A172 (cell line): ENCODE measurements at places on chromosomes 11 and 22.
A peak's percentile ranks its signal among the peaks of the same experiment; 100 is the strongest.

GRCh38 chr22:25085930-25086901 is 113.4 kb upstream of the CRYBB3 start:
- DNase-seq: no peak

- DNase-seq: no peak
Observed at GRCh38 chr11:78467931-78468330, 50.3 kb upstream of the GAB2 start.

GRCh38 chr22:19106886-19107729 is 15.1 kb downstream of the DGCR2 start:
- DNase-seq: no peak

- peak; percentile 71 for DNase-seq
Observed at GRCh38 chr11:76371170-76371569, 9.8 kb downstream of the THAP12 start.

GRCh38 chr11:119320776-119321524 is 4.0 kb upstream of the MCAM start:
- DNase-seq: no peak

DNA sequence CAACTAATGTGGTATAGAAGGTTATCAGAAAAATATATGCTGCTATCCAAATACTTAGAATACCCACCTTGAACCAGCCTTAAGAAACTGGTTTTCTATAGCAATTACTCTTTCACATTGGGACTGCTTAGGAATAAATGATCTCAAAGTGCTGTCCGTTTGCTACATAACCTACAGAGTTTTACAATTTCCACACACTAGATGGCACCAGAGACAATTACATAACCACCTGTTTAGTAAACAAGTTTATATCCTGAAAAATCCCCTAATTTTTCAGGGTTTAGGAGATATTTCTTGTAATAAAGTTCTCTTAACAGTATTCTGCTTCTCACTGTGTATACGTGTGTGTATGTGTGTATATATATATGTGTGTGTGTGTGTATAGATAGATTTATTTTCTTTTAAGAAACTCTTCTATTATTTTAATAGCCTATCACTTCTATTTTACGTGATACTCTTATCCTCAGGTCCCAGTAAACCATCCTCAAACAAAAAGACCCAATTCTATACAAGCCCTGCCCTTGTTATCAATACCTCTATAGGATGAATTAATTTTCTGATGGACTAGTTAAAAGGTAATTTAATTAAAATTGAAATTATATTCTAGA is 6.7 kb upstream of the OR5I1 start:
- peak; percentile 23 for DNase-seq

DNA sequence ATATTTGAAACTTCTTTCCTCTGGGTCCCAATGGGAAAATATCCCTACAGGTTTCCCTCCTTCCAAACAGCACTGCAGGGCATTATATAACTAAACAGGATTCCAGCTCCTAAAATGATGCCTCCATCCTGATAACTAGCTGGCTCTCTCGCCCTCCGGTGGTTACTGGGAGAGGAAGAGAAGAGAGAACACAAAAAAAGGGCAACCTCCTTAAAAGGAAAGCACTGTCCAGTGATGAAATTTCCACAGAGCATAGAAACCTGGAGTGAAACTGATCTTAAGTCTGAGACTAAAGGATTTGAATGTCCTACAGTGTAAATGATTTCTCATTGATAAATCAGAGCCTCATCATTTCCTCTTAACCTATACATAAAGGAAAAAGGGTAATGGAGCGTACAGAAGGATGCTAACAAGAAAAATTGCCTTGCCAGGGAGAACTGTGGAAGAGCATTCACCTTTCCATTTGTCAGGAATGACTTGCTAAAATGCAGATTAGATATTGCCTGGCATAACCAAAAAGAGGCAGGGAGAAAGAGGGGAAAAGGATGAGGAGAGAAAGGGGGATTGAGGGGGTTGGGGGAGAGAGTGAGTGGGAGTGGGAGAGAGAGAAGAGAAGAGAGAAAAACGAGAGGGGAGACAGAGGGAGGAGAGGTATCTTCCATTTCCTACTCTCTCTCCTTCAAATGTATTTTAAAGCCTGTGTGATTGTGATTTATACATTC is 121.3 kb downstream of the APOL5 start:
- peak; percentile 41 for DNase-seq

DNA sequence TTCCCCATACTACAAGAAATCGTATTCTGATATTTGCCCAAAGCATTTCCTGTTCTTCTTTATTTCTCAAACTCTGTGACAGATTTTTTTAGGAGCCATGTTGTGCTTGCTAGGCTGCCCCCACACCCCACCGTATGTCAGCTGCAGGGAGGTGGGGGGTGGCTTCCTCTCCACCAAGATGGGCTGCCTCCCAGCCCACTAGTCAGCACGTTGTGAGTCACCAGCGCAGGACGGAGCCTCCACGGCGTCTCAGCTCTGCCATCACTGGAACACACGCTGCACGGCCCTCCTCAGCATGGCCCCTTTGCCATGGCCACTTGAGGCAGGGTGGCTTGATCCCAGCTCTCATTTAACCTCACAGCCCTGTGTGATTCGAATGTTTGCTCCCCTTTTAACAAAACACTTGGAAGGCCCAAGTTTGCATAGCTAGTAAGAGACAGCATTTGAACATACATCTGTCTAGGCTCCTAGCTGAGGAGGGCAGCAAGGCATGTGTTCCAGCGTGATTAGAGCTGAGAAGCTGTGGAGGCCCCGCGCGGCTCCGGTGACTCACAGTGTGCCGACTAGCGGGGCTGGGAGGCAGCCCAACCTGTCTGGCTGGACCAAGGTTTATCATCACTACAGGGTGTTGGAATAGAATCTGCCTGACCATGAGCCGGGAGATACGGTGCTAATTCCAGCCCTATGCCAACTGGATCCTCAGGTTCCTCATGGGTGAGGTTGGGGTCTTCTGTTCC is 180.7 kb upstream of the NCAM1 start:
- DNase-seq: peak; percentile 54

DNA sequence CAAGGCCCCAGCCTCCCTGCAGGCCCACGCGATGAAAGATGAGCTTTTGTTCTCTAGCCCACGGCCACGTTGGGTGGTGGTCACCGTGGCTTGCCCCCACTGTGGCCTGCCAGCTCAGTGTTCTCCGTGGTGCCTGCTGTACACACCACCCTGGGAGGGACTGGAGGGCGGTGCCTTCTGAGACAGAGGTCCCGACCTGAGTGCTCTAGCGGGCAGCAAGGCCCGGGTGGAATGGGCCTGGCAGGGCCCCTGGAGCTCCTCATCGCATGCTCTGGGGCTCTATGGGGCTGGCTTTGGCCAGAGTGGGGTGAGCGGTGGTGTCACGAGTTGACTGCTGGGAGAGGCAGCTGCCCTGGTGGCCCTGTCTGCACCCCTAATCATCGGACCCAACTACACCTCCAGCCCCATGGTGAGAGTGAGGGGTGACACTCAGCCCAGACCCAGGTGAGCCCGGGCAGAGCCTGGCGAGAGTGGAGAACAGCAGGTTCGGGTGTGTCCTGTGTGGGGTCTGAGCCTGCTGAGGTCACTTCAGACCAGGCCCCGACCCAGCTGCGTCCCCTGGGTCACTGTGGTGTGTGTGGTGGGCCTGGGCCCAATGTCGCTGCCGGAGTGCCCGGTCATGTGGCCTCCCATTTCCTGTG is 541.9 kb downstream of the TBC1D22A start:
- DNase-seq: no peak

DNA sequence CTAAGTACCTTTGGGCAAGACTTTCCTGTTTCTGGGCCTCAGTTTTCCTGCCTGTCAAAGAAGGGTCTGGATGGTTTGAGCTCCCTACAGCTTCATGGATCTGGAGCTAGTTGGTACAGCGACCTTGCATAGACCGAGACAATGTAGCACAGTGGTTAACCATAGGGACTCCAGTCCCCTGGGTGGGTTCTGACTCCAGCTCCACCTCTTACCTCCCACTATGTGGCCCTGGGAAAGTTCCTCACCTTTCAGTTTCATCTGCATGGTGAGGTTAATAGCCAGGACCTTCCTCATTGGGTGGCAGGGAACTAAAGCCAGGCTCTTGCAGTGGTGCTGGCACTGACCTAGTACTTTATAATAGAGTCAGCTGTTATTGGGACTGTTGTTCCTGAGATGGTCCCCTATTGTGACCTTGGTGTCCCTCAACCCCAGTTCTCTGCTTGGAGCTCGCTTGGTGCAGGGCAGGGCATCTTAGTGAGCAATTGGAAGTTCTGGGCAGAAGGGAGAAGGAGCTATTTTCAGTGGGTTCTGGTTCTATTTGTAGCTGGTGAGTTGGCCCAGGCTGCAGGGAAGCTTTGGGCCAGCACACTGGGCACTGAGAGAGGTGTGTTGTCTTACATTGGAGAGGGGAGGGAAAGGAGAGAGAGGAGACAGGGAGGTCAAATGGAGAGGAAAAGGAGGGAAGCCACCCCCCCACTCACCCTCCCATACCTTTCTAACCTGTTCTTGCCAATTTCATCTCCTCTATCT is 10.7 kb upstream of the MTMR3 start:
- no peak for DNase-seq

- DNase-seq: no peak
Observed at GRCh38 chr11:23995891-23996290, 501.0 kb upstream of the LUZP2 start.

DNA sequence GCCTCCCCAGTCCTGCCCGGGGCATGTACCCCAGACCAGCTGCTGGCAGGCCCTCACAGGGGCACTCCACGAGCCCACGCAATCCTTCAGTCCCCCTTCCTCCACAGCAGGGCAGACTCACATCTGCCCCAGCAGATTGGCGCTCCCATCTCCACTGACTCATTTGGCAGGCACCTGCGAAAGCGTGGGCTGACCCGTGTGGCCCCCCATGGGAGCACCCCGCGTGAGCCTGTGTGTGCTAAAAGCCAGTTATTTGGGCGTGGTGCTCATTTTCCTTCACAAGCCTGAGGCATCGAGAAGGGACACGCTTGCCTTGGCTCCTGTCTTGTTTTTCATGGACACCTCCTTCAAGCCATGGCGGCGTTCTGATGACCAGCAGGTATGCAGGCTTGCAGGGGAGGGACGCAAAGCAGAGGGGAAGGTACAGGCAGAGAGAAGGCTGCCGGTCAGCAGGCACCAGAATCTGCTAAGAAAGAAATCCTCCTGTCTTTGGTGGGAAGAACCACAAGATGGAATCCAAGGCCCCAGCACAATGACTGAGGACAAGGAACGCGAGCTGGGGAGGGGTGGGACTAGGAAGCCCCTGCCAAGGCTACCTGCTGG is 8.6 kb downstream of the NECTIN1 start:
- DNase-seq: no peak

DNA sequence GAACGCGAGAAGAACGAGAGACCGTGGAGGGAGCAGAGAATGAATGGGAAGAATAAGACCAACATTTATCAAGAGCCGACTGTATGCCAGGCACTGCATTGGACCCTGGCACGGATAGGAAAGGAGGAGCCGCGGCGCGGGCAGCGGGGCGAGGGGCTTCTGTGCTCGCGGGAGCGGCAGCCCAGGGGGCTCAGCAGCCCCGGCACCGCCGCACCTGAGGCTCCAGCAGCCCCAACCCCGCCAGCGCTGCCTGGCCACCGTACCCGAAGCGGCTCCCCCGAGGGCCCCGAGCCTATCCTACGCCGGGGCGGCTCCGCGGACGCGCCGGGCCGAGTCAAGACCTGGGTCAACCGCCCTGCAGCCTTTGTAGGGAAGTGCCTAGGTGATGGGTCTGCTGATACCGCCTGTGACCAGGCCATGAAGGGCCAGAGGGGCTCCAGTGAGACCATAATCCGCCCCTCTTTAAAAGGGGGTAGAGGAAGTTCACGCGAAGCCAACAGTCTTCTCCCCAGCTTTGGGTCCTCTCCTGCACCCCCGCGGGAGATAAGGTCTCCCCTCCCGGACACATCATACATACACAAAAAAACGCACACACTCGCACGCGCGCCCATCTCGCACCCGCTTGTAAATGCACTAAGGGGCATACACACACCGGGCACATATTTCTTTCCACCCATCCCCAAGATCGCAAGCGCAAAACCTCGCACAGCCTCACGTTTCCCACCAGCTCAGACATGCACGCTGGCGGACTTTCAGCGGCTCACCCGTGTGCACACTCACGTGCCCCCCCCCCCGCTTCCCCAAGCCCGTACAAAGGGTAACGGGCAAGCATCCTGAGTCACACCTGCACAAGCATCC is 935 bp upstream of the RTN4RL2 start:
- no peak for DNase-seq

- no peak for DNase-seq
Observed at GRCh38 chr11:18791207-18791968, at the start of gene PTPN5. TSS of gene PTPN5 (minus strand) at chr11:18791798. CDS start at chr11:18771958, 19,840 bp downstream.

- peak; percentile 34 for DNase-seq
Observed at GRCh38 chr11:64086258-64087123, 50.8 kb downstream of the FLRT1 start.

DNA sequence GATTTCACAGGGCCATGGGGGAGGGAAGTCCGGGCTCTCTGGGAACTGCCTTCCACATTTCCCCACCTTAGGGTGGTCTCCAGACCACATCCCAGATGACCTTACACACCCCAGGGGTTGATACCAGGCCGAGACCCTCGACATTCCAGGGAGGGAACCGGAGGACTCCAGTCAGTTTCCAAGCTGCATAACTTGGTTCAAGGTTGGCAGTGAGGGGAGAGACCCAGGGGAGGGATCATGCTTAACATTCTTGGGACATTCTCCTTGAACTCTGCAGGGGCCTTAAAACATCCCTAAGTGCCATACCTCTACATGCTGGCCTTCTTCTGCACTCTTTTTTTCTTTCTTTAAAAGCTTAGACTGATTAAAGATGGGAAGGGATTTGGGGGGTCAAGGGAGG is 251.0 kb downstream of the ST3GAL4 start:
- DNase-seq: no peak

- no peak for DNase-seq
Observed at GRCh38 chr22:49906071-49906798, 12.0 kb downstream of the ALG12 start.

GRCh38 chr22:47355776-47356510 is 593.5 kb downstream of the TBC1D22A start:
- no peak for DNase-seq

GRCh38 chr11:104565583-104565961 is 332.7 kb downstream of the CASP12 start:
- no peak for DNase-seq

- DNase-seq: no peak
Observed at GRCh38 chr11:289712-290620, 1.0 kb downstream of the PGGHG start.

GRCh38 chr22:44049486-44050231 is 25.6 kb downstream of the PARVB start:
- DNase-seq: no peak

DNA sequence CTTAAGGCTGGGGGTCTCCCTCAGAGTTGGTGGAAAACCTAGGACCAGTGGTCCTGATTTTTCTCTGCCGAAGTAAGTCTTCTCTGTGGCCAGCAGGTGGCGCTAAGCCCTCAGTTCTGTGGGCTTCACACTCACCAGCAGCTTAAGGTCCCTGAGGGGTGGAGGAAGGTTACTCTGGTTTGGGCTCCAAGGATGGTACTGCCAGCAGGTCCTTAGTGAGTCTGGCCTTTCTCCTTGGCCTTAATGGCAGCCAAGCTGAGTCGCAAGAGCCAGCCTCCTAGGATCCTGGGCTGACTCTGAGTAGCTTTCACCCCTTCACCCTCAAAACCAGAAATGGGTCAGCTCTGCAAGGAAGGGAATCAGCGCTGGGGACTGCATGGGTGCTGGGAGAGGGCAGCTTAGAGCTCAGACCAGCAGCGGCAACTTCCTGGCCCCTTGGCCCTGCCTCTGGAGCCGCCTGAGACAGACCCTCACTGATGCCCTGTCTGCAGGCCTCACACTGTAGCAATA is 4.4 kb downstream of the KCNJ11 start:
- peak; percentile 51 for DNase-seq
